Stimulated activated CD4-positive, alpha-beta T cell treated with anti-CD3 and anti-CD28 coated beads, Interleukin-2, amount 100 ng/mL, for 4 hours (primary cell): ENCODE measurements at places on chromosomes 7 and 10.

GRCh38 chr10:17250736-17251135 lies 22.7 kb downstream of the VIM start:
- DNase-seq = no peak

DNA sequence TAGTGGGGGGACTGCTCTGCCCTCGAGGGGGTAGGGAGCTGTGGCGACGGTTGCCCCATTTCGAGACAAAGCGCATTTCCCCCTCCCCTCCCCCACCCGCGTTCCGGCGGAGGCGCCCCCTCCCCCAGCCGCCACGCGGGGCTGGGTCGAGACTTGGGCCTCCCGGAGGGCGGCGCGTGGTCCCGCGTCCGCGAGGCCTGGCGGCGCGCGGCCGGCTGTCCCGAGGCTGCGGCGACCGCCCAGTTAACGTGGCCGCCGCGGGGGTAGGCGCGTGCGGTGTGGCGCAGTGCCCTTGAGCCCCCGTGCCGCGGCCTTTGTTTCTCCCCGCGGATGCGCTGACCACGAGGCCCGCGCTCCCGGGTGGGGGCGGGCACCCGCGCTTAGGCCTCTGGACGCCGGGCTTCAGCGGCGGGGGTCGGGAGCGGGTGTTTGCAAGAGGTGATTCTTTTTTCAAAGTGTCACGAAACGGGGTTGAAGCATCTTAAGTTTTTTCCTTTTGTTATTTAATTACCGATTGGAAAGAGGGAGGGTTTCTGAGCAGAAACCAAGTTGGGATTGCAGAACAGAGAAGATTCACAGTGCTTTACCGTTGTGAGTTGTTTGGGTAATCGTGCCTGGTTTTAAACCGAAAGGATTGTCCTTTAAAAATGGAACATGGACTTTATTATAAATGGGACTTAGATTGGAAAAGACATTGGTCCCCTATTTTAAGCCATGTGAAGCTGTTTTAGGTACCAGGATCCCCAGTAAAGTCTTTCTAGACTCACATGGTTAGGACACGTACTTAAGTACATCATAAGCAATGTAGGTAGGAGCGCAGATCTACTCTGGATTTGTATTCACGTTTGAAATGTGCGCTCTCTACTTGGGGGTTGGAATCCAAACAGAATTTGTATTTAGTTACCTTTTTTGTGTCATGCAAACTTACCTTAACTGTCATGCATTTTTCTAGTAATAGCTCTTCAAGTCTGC lies 760 bp downstream of the CBX3 start:
- peak; percentile 56 for DNase-seq

- DNase-seq = no peak
Measured at GRCh38 chr7:18390535-18390907, 105.0 kb upstream of the HDAC9 start.

GRCh38 chr7:154748089-154748786 lies 254.7 kb downstream of the PAXIP1 start:
- no peak for DNase-seq

- peak; percentile 65 for DNase-seq
Measured at GRCh38 chr10:22320591-22321155, at the start of gene BMI1. Gene BMI1 (plus strand): TSS chr10:22321099. CDS start chr10:22326450, 5,351 bp downstream.

DNA sequence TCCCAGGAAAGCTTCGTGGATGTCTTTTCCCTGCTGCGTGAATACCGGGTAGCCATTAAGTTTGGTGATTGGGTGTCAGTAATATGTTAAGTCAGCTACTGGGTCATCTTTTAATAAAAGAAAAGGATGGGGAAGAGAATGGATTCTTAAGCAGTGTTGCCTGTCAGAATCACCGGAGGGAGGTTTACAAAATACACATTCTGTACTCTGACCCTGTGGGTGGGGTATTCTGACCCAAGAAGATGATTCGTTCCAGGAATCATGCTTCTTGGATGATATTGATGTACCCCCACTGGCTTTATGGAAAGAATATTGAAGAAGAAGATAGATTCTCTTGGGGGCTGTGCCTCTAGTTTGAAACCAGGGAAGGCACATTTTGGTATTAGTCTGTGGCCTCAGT lies 18.3 kb downstream of the SGPL1 start:
- no peak for DNase-seq

- no peak for DNase-seq
Measured at GRCh38 chr10:127962205-127962604, 55.3 kb downstream of the PTPRE start.

- no peak for DNase-seq
Measured at GRCh38 chr10:5609952-5610616, 56.3 kb downstream of the ASB13 start.

DNA sequence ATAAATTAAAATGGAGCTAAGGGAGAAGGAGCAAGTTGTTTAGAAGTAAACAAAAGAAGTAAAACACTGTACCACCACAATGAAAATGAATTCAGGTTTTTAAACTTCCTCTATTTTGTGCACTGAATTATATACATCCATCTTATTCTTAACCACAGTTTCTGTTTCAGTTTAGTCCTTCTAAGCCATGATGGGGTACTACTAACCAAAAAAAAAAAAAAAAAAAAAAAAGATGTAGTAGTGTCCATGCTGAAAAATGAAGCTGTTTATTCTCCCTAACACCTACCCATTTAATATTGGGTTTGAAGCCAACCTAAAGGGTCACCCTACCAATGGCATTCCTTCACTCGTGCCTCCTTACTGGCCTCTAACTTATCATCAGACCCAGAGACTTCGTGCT lies 3.4 kb upstream of the BMPR1A start:
- DNase-seq = no peak

DNA sequence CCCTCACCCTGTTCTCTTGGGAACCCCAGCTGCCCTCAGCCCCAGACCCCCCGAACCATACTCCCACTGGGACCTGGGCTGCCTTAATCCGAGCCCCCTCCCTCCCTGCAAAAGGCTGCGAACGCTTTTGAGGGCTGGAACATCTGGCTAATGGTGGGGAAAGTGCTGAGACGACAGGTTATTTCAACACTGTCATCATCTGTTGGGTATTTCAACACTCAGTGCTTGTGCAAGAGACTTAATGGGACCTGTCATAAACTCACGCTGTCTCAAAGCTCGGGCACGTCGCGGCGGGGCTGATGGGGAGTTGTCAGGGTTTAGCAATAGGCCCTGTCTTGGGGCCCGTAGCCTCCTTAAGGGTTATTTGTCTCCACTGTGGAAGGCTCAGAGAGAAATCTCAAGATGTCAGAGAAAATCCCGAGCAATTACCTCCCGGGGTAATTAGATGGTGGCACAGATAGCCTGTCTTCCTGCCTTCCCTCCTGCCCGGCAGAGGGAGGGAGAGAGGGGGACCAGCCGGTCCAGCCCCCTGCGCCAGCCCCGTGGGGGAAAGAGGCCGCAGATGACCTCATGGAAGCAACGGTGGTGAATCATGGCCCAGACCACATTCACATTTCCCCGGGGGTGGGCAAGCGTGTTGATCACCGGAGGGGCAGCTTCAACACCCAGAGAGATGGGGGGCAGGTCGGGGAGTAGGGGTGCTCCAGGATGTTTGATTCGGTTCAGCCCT lies 88.7 kb upstream of the MYL10 start:
- no peak for DNase-seq

GRCh38 chr7:41725013-41725412 lies 22.1 kb upstream of the INHBA start:
- no peak for DNase-seq

DNA sequence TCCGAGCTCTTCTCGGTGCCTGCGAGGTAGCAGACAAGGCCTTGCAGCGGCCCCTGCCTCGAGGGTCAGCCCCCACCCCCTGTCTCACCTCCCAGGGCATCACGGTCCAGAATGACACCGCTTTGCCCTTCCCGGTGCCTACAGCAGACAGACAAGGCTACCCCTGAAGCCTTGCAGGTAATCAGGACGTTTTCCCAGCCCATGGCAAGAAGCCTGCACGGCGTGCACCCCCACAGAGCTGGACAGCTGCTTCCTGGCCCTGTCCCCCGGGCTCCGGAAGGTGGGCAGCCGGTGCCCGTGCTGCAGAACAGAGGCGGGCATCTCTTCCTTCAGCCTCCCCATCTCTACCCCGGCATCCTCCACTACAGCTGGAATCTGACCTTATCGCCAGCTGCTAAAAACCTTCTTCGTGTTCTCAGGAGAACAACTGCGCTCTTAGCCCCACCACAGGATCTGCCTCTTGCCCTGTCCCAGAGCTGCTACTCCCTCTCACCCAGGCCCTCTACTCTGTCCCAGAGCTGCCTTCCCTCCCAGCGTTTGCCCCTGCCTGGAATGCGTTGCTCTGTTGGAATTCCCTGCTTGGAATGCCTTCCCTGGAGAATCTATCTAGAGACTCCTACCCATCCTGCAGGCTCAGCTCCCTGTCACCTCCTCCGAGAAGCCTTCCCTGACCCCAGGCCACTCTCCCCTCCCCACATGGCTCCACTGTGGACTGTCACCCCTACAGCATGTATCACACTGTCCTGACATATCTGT lies 4.7 kb downstream of the MYL10 start:
- no peak for DNase-seq

GRCh38 chr7:41892356-41893100 lies 189.6 kb upstream of the INHBA start:
- DNase-seq = no peak

- DNase-seq = no peak
Measured at GRCh38 chr7:81284576-81284975, 365.7 kb upstream of the SEMA3C start.

DNA sequence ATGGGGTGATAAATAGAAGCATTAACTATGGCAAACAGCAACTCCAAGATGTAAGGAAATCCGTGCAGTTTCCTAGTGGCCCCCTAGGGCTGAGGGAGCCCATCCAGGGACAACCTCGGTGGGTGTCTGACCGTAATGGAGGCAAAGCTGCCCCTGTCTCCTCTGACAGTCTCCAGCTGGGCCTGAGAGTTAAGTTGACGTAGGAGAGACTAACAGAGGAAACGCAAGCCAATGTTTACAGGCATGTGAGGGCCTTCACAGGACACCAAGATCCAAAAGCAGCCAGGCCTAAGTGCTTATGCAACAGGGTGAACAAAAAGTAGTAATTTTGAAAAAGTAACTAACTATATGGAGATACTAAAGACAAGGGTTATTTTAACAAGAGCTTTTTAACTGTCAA lies 330.0 kb upstream of the C7orf33 start:
- no peak for DNase-seq

DNA sequence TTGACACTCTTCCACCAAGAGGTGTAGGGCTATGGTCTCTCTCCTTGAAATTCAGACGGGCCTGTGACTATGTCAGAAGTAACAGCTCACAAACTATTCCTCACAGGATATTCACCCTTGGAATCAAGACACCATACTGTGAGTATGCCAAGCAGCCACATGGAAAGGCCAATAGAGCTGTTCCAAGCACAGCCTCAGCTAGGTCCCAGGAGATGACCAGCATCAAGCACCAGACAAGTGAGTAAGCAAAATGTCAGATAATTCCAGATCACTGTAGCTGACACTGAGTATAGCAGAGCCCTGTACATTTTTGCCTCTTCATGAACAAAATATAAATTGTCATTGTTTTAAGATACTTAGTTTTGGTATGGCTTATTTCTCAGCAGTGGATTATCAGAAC lies 88.1 kb upstream of the KCND2 start:
- no peak for DNase-seq

DNA sequence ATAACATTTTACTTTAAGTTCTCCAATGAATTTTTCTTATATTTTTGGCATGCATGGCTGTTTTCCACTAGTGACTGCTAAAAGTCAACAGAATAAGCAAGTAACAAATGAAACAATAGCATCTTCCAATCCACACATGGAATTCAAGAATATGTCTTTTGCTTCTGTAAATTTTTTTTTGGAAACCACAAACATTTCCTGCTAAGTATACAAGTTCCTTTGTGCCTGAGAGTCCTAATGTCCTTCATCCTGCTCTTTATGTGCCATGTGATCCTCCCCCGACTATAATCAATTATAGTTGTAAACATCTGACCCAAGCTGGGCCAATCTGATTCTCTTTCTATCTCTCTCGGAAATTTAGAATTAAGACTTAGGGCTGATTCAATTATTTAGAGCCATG lies 61.2 kb downstream of the PPP1R3C start:
- no peak for DNase-seq

DNA sequence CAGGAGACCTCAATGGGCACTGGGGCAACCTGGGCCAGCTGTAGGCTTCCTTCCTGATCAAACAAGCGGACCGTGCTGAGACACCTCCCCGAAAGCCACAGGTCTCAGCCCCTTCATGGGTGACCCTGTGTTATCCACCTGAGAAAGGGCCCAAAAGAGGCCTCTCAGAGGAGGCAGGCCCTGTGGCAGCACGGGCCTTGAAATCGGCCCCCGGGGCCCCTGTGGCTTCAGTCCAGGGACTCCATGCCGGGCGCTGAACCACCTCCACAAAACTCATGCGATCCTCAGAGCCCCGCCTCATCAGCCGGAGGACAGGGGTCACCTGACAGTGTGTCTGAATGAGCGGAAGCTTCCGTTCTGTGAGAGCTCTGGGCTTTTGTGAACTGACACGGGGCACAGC lies 307.1 kb downstream of the PAXIP1 start:
- DNase-seq = no peak

- no peak for DNase-seq
Measured at GRCh38 chr7:32868116-32868515, 23.4 kb downstream of the KBTBD2 start.

- no peak for DNase-seq
Measured at GRCh38 chr10:88999625-89000024, 9.0 kb downstream of the FAS start.

GRCh38 chr7:157438121-157439025 lies 101.6 kb downstream of the DNAJB6 start:
- DNase-seq = no peak

- DNase-seq = no peak
Measured at GRCh38 chr7:5712566-5712965, 68.9 kb downstream of the RNF216 start.

DNA sequence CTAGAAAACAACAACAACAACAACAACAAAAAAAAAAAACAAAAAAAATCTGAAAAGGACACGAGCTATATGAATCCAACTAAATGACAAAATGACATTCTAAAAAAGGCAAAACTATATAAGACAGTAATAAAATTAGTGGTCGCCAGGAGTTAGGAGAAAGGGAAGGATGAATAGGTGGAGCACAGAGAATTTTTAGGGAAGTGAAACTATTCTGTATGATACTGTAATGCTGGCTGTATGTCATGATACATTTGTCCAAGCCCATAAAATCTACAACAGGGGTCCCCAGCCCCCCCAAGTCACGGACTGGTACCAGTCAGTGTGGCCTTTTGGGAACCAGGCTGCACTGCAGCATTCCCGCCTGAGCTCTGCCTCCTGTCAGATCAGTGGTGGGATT lies 2.8 kb upstream of the PUS7 start:
- no peak for DNase-seq

DNA sequence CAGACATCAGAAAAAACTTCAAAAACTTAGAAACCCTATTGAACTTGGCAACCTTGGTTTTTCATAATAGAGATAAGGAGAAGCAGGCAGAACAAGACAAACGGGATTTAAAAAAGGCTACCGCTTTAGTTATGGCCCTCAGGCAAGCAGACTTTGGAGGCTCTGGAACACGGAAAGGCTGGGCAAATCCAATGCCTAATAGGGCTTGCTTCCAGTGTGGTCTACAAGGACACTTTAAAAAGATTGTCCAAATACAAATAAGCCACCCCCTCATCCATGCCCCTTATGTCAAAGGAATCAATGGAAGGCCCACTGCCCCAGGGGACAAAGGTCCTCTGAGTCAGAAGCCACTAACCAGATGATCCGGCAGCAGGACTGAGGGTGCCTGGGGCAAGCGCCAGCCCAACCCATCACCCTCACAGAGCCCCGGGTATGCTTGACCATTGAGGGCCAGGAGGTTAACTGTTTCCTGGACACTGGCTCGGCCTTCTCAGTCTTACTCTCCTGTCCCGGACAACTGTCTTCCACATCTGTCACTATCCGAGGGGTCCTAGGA lies 115.3 kb downstream of the NRCAM start:
- no peak for DNase-seq

- DNase-seq = no peak
Measured at GRCh38 chr10:35356725-35357092, 20.4 kb downstream of the CCNY start.

GRCh38 chr10:76149602-76150138 lies 718.2 kb downstream of the LRMDA start:
- no peak for DNase-seq
